ENCODE measurements at places on chromosomes 3 and 15. TPM values are rescaled to one million over a fixed set of nuclear protein-coding genes. Genes with fewer than 3 reads are reported as not detected.

DNA sequence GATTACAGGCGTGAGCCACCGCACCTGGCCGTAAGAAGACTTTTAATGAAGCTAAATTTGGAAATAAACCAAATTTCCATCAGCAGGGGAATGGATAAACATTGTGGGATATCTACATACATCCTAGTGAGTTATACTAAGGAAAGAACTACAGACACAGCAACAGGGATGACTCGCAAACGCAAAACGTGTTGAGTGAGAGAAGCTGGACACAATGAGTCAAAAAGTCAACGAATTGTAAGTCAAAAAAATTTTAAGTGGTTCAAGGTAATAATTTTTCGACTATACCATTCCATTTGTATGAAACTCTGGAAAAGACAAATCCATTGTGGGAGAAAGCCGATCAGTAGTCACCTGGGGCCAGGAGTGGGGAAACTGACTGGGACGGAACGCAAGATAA, 19.9 kb downstream of the PLA2G4F start:
- no peak for DNase-seq

GRCh38 chr3:32940726-32941125, 10.7 kb upstream of the CCR4 start:
- DNase-seq: no peak

DNA sequence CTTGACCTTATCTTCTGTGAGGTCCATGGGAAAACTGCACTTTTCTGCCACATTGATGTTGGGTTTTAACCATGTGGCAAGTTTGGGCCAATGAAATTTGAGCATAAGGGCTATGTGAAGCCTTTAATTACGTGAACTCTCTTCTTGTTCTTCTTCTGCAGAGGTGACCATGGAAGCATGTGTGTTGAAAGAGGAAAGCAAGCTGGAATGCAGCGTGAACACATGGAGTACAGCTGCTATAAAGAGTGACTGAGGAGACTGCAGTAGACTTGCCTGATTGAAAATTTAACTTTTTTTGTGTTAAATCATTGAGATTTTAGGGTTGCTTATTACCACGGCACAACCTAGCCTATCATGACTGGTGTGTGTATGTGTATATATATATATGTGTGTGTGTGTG, 347.3 kb downstream of the ZIC1 start:
- DNase-seq: no peak

NAALADL2 gene
- total RNA-seq: 16.7 TPM

HYKK gene
- 3.6 TPM for total RNA-seq

DNA sequence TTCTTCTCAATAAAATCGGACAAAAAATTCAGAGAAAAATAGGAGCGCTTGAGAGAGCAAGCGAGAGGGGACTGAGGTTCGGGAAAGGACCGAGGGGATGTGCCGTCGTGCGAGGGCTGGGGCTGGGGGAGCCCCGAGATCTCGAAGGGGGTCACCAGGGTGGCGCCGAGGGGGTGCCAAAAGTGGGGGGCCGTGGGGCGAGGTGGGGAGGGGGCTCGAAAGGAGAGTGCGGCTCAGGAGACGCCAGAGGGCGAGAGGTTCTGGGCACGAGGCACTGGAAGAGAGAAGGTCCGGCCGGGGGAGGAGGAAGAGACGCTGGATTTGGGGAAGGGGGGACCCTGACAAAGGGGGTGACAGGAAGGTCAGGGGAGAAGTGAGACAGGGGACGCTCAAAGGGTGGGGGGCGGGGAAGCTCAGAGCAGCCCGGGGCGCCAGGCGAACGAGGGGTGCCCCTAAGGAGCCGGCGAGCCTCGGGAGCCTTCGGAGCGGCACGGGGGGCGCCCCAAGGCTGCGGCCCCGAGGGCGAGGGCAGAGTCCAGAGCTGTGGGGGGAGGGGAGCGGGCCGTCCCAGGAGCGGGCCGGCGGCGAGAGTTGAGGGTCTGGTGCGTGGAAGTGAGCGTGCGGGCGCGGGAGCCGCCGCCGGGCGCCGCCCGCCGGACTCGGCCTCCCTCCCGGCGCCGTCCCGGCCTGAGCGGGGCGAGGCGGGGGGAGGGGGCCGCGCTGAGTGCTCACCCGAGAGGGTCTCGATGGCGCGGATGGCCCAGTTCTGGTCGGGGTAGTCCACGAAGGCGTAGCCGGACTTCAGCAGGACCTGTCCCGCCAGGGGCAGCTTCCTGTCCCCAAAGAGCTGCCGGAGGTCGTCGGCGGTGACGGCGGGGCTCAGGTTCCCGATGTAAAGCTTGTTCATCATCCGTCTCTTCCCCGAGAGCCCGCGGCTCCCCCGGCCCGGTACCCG, 514 bp downstream of the IGF2BP2 start:
- DNase-seq: peak; percentile 86

GRCh38 chr15:34682674-34683073, 72.1 kb downstream of the GJD2 start:
- no peak for DNase-seq

DNA sequence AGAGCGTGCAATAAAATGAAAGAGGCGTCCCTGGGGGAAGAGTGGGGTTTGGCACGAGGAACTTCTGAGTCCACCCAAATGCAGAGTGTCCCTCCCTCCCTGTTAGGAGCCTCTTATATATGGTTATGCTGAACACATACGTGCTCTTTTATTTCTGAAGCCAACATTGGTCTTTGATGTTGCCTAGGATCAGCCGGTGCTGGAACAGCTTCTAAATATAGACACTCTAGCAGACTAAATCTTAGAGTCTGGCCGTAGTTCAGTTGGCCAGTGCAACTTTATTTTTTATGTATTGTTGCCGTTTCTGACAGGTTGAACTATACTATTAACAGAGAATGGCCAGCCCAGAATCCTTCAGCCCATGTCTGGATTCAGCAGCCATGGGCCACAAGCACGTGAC, 128.7 kb downstream of the GHSR start:
- no peak for DNase-seq

- no peak for DNase-seq
Measured at GRCh38 chr3:152376351-152377183, 107.8 kb downstream of the MBNL1 start.

TIMP4 gene
- 4.7 TPM for total RNA-seq

GRCh38 chr3:120850381-120851295, 57.4 kb upstream of the STXBP5L start:
- no peak for DNase-seq

SEMA4B gene
- total RNA-seq: 27.8 TPM

ATP13A3 gene
- total RNA-seq: 107 TPM

DNA sequence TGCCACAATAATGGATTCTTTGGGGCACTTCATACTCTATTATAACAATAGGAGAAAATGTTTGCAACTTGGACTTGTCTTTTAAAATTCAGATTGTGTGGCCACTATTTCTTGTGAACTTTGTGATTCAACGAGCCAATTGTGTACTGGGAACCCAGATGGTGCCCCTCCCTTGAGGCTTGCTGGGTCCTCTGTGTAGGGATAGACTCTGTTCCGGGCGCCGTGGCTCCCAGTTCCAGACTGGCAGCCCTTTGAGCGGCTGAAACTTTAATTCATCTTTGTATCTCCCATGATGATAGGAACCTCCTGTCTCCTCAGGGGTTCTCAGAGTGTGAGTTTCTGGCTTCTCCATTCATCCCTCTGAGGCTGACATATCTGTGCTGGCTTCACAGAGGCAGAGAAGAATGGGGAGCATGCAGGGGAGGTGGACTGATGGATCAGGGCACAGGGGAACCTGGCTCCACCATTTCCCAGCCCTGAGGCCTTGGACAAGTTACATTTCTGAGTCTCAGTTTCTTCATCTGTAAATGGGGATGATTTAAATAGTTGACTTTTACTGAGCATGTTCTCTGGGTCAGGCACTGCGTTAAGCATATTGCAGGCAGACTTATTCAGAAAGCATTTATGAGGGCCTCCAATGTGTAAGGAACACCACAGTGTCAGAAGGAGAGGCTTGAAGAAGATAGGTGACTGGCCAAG, 15.2 kb upstream of the ANKDD1A start:
- no peak for DNase-seq

DNA sequence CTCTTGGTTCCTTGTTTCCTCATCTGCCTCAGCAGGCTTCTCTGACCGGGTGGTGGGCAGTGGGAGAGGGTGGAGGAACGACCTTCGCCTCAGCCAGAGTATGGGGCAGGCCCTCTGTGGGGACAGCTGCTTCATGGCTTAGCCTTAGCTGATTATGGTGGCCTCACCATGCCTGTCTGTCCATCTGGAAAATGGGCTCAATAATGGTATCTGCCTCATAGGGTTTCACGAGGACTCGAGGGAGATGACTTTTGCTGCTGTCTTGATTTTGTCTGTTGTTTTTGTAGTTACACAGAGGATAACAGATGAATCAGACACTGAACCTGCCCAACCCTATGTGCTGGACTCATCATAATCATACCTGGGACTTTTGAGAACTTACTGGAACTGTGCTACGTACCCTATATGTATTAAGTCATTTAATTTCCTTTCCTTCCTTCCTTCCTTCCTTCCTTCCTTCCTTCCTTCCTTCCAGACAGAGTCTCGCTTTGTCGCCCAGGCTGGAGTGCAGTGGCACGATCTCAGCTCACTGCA, 46.5 kb downstream of the CDC25A start:
- no peak for DNase-seq

DGKG gene
- not detected for total RNA-seq

TICRR gene
- 2.3 TPM for total RNA-seq

GRCh38 chr3:101567528-101568317, 6.1 kb downstream of the TRMT10C start:
- DNase-seq: no peak

DNA sequence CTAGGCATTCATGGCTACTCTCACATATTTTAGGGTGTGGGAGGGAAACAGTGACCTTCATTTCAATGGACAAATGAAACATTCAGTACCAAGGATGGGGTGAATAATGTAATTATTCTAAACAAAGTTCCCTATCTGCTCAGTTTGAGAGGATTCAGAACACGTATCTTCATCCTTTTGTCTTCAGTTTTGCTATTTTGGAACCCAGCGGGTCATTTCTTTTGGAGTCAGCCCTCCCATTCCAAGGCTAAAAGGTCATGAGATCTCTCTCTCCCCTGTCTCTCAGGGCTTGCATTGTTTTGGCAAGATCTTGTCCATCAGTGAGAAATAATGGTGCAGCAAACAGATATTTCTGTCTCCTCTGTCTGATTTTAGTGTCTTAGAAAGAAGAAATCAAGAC, 16.3 kb upstream of the GATM start:
- no peak for DNase-seq

- DNase-seq: no peak
Measured at GRCh38 chr15:67025719-67026609, 39.4 kb upstream of the SMAD3 start.

GRCh38 chr3:112486811-112487505, 12.3 kb downstream of the BTLA start:
- DNase-seq: no peak

- DNase-seq: no peak
Measured at GRCh38 chr15:96838081-96838480, 507.6 kb downstream of the NR2F2 start.

DNA sequence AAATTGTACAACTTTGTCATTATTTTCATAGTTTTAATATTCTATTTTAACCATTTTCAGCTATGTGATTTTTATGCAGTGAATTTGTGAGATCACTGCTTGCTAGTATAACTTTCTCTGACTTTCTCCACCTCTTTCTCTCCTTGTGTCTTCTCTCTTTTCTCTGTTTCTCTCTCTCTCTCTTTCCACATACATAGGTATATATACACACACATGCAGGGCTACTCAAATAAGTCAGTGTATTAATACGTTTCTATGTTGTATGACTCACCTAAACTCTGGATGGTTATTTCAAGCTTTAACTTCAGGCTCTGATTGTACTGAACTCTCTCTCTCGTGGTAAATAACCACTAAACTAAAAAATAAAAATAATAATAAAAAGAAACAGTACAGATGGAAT, 1389.3 kb upstream of the ALCAM start:
- no peak for DNase-seq

- peak; percentile 47 for DNase-seq
Measured at GRCh38 chr3:44992555-44993470, 16.8 kb downstream of the EXOSC7 start.

DNA sequence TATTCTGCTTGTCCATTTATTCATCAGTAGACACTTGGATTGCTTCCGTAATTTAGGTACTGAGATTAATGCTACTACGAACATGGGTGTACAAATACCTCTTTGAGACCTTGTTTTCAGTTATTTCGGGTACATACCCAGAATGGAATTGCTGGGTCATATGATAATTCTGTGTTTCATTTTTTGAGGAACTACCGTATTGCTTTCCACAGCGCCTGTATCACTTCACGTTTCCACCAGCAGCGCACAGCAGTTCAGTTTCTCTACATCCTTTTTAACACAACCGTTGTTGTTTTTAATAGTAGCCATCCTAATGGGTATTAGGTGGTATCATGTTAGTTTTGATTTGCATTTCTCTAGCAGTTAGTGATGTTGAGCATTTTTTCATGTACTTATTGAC, 9.5 kb downstream of the PAK2 start:
- DNase-seq: no peak

DNA sequence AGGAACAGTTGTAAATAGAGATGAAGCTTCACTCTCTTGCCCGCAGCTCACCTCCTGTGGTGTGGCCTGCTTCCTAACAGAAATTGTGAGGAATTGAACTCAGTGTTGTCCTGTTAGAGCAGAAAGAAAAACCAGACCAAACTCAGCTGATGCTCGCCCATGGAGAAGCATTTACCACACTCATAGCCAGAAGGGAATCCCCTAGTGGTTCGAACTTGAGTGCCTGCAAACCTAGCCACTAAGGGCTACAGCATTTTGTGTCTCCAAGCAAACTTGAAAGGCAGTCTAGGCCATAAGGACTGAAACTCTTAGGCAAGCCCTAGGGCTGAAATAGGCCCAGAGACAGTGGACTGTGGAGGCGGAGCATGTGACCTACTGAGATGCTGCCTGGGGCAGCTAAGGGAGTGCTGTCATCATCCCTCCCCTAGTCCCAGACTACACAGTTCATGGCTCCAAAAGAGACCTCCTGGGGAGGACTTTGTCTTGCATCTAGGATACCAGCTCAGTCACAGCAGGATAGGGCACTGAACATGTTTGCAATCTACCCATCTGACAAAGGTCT, 44.5 kb upstream of the MCTP2 start:
- DNase-seq: no peak

DNA sequence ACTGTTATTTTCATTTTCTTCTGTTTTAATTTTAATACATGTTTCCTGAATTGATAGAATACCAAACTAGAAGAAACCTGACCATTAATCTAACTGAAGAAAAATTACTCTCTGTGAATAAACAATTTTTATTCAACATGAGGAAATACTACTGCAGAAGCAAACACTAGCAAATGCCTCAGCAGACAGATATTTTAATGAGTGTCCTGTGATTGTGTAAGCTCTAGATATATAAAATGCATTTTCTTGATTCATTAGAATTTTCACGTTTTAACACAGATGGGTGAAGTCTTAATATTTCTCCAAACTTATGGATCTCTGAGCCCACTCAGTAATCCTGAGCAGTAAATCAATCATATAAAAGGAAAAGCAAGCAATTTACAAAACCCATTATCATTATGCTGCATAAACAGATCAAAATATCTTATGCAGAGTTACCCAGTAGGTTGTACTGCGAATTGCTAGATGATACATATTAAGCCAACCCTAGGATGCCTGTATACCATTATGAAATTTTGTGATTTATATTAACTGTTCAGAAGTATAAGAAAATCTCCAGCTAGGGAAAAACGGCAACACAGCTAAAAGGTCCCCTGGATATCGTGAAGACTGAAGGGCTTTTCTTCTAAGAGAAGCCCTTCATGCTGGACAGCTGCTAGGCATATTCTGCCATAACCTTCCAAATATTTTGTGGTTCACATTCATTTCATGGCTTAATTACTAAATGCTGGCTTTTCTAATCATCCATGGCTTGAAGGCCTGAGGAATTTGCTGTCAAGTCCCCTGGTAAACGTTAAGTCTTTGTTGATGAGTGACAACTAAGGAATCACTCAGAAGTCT, 157.7 kb upstream of the TGFBR2 start:
- DNase-seq: no peak

GRCh38 chr3:155664925-155665695, 79.8 kb downstream of the PLCH1 start:
- DNase-seq: peak; percentile 57

Data from hepatocyte (in vitro differentiated cells).